Liver (tissue), 10 donors: ENCODE measurements at places on chromosomes 11 and 22. TPM values are rescaled to one million over a fixed set of nuclear protein-coding genes. Genes with fewer than 3 reads are reported as not detected.

STARD10 gene
- 176 TPM for total RNA-seq

TRIM49 gene
- total RNA-seq: not detected

HORMAD2 gene
- not detected for total RNA-seq

RBFOX2 gene
- 32.7 TPM for total RNA-seq
